ENCODE measurements at places on chromosomes 11 and 22. TPM values are rescaled to one million over a fixed set of nuclear protein-coding genes. Genes with fewer than 3 reads are reported as not detected.
A peak's percentile ranks its signal among the peaks of the same experiment; 100 is the strongest.

TLCD5 gene
- 0.37 TPM for total RNA-seq

DNA sequence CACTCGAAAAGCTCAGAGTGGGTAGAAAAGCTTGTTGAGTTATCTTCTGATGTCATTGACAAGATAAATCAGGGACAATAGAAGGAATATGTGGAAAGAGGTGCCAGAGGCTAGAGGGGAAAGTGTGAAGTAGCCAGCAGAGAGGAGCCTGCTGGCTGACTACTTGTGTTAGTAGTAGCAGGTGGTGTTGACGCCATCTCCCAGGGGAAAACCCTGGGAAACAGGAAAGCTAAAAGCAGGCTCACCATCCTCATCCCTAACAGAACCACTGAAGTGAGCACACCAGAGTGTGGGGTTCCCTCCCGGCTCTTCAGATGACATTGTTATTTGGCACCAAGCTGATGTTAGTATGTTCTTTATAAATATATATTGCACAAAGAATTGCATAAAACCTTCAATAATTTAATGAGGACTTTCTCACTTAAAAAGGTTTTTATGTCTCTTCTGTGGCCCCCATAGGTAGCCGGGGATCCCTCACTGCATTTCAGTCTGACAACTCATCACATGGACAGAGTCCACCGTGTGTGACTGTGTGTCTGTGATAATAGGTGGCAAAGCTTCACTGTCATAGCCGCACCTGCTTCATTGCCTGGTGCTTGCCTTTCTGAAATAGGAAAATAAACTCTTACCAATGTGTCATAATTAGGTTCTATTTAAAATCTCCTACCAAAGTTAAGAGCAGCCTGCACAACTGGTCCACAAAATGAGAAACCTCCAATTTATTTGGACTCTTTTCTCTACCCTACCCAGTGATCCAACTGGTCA is 63.2 kb upstream of the TOP3B start:
- H3K27me3 ChIP-seq: peaks cover 8% of the 10 kb centered on the region
- no peaks in the 10 kb centered on the region for H3K36me3 ChIP-seq
- no peak overlapping the region for H3K27ac ChIP-seq
- H3K4me3 ChIP-seq: no peak overlapping the region
- DNase-seq: no peak

CABP7 gene
- not detected for total RNA-seq

FAM118B gene
- 16.7 TPM for total RNA-seq

- no peaks in the 10 kb centered on the region for H3K4me1 ChIP-seq
- no peaks in the 10 kb centered on the region for H3K36me3 ChIP-seq
- no peak overlapping the region for H3K27ac ChIP-seq
- H3K27me3 ChIP-seq: peaks cover 4% of the 10 kb centered on the region
- no peak overlapping the region for H3K4me3 ChIP-seq
Observed at GRCh38 chr11:134557571-134558257, 145.7 kb upstream of the B3GAT1 start.

- H3K27me3 ChIP-seq: no peaks in the 10 kb centered on the region
- H3K4me1 ChIP-seq: peaks cover 88% of the 10 kb centered on the region
- H3K36me3 ChIP-seq: peaks cover 81% of the 10 kb centered on the region
- DNase-seq: no peak
- peak overlapping the region; percentile 93 for H3K27ac ChIP-seq
- H3K4me3 ChIP-seq: no peak overlapping the region
Observed at GRCh38 chr22:36341640-36342041, 46.1 kb downstream of the MYH9 start.

RIBC2 gene
- total RNA-seq: 8.2 TPM

- H3K4me3 ChIP-seq: peak overlapping the region; percentile 47
- peak overlapping the region; percentile 85 for H3K27ac ChIP-seq
- peaks cover 62% of the 10 kb centered on the region for H3K4me1 ChIP-seq
- H3K27me3 ChIP-seq: no peaks in the 10 kb centered on the region
- peak; percentile 19 for DNase-seq
Observed at GRCh38 chr11:96075532-96075959, 151.6 kb upstream of the MTMR2 start.

DNA sequence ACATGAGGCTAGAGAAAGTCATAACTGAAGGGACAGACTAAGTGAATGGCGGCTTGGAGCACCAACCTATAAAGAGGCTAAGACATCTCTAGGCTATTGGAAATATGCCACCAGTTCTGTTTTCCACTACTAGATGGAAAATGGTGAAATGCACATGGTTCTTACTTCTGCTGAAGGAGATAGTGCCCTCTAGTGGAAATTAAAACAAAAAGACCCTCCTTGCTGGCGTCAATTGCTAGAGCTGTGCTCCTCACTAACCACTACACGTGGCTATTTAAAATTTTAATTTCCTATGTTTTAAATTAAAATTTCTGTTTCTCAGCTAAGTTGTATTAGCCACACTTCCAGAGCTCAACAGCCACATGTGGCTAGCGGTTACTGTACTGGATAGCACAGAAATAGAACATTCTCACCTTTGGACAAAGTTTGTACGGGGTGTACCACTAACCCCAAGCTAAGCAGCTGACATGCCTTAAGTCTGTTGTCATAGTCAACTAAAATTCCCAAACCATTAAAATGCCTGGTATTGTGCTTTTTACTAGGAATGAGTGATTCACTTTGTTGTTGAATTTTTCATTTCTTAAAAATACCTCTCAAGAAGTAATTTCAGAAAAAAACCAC is 34.1 kb upstream of the CALCA start:
- DNase-seq: no peak
- H3K4me1 ChIP-seq: no peaks in the 10 kb centered on the region
- H3K27me3 ChIP-seq: peaks cover 51% of the 10 kb centered on the region
- no peak overlapping the region for H3K27ac ChIP-seq

DNA sequence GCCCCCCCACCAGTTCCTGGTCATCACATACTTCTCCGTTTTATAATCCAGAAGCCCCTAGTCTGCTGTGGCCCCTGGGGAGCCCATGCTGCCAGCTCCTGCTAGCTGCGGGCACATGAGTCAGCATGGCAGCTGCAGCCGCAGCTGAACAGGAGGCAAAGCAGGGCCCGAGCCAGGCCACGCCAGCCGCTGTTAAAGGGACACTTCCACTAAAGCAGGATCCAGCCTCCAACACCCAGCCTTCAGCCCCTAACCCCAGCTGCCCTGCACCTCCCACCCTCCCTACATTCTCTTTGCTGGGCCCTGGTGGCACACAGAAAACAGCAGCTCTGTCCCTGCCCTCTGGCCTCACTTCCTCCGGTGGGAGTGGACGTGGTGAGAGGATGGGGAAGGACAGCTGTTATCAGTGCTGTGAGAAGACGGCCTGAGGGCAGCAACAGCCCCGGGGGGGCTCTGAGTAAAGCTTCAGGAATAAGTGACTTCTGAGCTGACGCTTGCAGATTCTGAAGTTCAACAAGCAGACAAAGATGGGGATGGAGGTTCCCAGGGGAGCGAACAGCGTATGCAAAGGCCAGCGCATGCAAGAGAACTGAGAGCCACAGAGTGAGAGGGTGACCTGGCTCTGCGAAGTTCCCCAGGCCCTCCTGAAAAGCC is 688 bp upstream of the LRRC74B start:
- H3K27me3 ChIP-seq: peaks cover 37% of the 10 kb centered on the region
- H3K4me1 ChIP-seq: peaks cover 15% of the 10 kb centered on the region
- H3K4me3 ChIP-seq: peak overlapping the region; percentile 68
- DNase-seq: no peak
- H3K27ac ChIP-seq: no peak overlapping the region
- no peaks in the 10 kb centered on the region for H3K36me3 ChIP-seq

DNA sequence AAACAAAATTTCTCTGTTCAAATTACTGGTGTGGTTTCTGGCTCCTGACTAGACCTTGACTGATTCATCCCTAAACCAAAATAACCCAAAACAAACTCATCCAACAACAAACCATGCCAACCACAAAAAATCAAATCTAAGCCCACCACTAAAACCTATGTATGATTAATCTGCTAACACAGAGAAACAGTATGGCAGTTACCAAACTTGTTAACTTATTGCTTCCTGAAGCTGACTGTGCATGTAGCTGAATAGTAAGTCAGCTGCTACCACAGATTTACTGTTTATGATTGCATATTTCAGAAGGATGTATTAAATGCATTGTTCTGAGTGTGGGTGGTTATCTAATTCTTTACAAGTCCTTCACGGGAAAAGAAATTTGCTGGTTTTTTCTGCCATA is 231.1 kb downstream of the SWAP70 start:
- peaks cover 4% of the 10 kb centered on the region for H3K4me1 ChIP-seq
- peaks cover 21% of the 10 kb centered on the region for H3K36me3 ChIP-seq
- H3K4me3 ChIP-seq: no peak overlapping the region
- H3K27ac ChIP-seq: no peak overlapping the region
- DNase-seq: no peak

DNA sequence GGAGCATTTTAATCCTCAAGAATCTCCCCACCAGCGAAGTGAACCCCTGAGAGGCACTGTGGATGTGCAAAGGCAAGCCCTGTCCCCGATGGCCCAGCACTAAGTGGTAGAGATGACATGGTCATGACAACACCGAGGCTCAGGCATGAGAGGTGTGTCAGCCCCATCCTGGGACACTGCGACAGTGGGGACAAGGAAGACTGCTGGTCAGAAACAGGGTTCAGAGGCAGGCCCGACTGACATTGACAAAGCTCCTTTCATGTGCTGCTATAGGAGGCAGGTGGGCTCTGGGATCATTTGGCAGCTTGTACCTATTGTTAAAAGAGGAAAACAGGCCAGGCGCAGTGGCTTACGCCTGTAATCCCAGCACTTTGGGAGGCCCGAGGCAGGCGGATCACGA is 54.3 kb upstream of the MYEOV start:
- DNase-seq: no peak
- peak overlapping the region; percentile 29 for H3K27ac ChIP-seq
- H3K4me1 ChIP-seq: peaks cover 28% of the 10 kb centered on the region
- H3K27me3 ChIP-seq: peaks cover 23% of the 10 kb centered on the region
- H3K36me3 ChIP-seq: peaks cover 6% of the 10 kb centered on the region
- H3K4me3 ChIP-seq: no peak overlapping the region

- no peak for DNase-seq
- H3K4me3 ChIP-seq: no peak overlapping the region
- no peak overlapping the region for H3K27ac ChIP-seq
- H3K4me1 ChIP-seq: peaks cover 3% of the 10 kb centered on the region
Observed at GRCh38 chr22:17911312-17911705, 113.1 kb downstream of the MICAL3 start.

GRCh38 chr22:30253205-30253852 is 6.8 kb upstream of the LIF start:
- H3K27ac ChIP-seq: no peak overlapping the region
- H3K27me3 ChIP-seq: peaks cover 7% of the 10 kb centered on the region
- no peak overlapping the region for H3K4me3 ChIP-seq
- H3K4me1 ChIP-seq: peaks cover 30% of the 10 kb centered on the region

ME3 gene
- total RNA-seq: 3.8 TPM

PGA5 gene
- not detected for total RNA-seq

GRCh38 chr11:74370123-74370522 is 28.1 kb downstream of the PGM2L1 start:
- H3K27ac ChIP-seq: no peak overlapping the region
- H3K4me3 ChIP-seq: no peak overlapping the region
- no peaks in the 10 kb centered on the region for H3K27me3 ChIP-seq
- H3K4me1 ChIP-seq: no peaks in the 10 kb centered on the region
- peaks cover 5% of the 10 kb centered on the region for H3K36me3 ChIP-seq

- no peak overlapping the region for H3K27ac ChIP-seq
- no peak for DNase-seq
- peaks cover 15% of the 10 kb centered on the region for H3K27me3 ChIP-seq
- H3K4me1 ChIP-seq: peaks cover 3% of the 10 kb centered on the region
Observed at GRCh38 chr11:73189315-73189714, 28.8 kb upstream of the P2RY2 start.

DNA sequence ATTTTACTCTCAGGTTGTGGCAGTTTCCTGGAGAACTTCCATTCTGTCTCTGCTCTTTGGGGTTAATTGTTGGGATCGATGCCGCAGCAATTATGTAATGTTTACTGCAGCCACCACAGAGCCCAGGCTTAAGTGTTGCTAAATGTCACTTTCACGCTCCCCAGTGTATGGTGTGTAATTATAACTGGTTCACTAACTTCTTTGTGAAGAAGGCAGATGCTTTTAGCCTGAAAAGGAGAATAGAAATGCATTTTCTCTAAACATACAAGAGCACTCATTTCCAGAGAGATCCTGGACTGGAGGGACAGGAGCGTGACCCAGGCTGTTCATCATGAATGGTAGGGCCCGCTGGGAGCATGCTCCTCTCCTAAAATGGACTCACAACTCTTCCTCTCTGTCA is 132.2 kb upstream of the PLET1 start:
- peaks cover 3% of the 10 kb centered on the region for H3K4me1 ChIP-seq
- no peak overlapping the region for H3K27ac ChIP-seq
- peaks cover 3% of the 10 kb centered on the region for H3K27me3 ChIP-seq
- no peak for DNase-seq

- no peak overlapping the region for H3K4me3 ChIP-seq
- DNase-seq: no peak
- H3K27me3 ChIP-seq: peaks cover 12% of the 10 kb centered on the region
- H3K27ac ChIP-seq: no peak overlapping the region
- H3K36me3 ChIP-seq: no peaks in the 10 kb centered on the region
Observed at GRCh38 chr11:68646832-68647231, 37.5 kb upstream of the GAL start.

GRCh38 chr22:29625090-29625825 is 21.8 kb downstream of the NF2 start:
- H3K4me3 ChIP-seq: no peak overlapping the region
- H3K27ac ChIP-seq: no peak overlapping the region
- peaks cover 54% of the 10 kb centered on the region for H3K4me1 ChIP-seq
- no peaks in the 10 kb centered on the region for H3K36me3 ChIP-seq

GRCh38 chr11:119855066-119855465 is 126.1 kb upstream of the NECTIN1 start:
- peaks cover 27% of the 10 kb centered on the region for H3K27me3 ChIP-seq
- H3K27ac ChIP-seq: no peak overlapping the region
- no peaks in the 10 kb centered on the region for H3K4me1 ChIP-seq

DNA sequence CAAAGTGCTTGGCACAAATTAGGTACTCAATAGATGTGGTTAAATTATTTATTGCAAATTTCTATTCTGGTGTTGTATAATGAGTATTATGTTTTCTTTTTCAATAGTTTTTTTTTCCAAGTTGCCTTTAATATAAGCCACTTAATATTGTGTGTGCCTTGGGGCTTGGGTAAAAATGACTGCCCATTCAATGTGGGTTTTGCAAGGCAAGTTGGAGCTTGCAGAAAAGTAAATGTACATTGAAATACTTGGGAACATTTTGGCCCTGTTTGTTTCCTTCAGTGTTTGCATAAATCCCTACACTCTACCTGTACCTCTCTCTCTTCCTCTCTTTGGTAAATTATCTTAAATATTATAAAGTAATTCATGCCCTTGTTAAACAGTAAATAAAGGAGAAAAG is 2.1 kb upstream of the CCDC81 start:
- peaks cover 17% of the 10 kb centered on the region for H3K27me3 ChIP-seq
- no peak overlapping the region for H3K4me3 ChIP-seq

- DNase-seq: no peak
- H3K27me3 ChIP-seq: peaks cover 3% of the 10 kb centered on the region
- no peaks in the 10 kb centered on the region for H3K36me3 ChIP-seq
- H3K4me3 ChIP-seq: no peak overlapping the region
- H3K27ac ChIP-seq: no peak overlapping the region
Observed at GRCh38 chr11:109343242-109343641, 78.7 kb upstream of the C11orf87 start.

GRCh38 chr22:18148293-18148965 is 1.5 kb upstream of the USP18 start:
- no peaks in the 10 kb centered on the region for H3K27me3 ChIP-seq
- H3K4me1 ChIP-seq: peaks cover 15% of the 10 kb centered on the region
- no peak overlapping the region for H3K27ac ChIP-seq

LSP1 gene
- total RNA-seq: 148 TPM

Data from activated naive CD8-positive, alpha-beta T cell treated with anti-CD3 and anti-CD28 coated beads for 36 hours (primary cell).